AG10803 (cell line): ENCODE measurements at places on chromosomes 16 and 17.

- no peak for DNase-seq
These were observed 42.9 kb upstream of the NFAT5 start for GRCh38 chr16:69522732-69523404.

- peak; percentile 59 for DNase-seq
These were observed 7.5 kb upstream of the ITGB3 start for GRCh38 chr17:47246120-47246519.

DNA sequence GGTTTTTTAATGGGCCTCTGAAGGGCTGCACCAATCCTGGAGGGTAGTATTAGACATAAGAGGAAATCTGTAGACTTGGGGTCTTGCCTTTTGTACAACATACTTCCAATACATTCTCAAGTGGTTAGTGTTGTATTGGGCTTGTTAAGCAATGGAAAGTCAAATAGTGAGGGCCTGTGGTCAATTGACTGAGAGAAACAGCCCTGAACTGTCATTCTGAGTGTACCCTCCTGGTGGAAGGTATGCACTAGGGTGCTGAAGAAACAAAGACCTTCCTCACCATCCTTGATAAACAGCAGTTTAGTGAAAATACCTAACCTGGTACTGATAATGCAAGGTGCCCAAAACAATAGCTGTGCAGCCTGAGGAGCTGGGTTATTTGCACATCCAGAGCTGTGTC is 22.2 kb downstream of the OR2C1 start:
- DNase-seq = no peak

DNA sequence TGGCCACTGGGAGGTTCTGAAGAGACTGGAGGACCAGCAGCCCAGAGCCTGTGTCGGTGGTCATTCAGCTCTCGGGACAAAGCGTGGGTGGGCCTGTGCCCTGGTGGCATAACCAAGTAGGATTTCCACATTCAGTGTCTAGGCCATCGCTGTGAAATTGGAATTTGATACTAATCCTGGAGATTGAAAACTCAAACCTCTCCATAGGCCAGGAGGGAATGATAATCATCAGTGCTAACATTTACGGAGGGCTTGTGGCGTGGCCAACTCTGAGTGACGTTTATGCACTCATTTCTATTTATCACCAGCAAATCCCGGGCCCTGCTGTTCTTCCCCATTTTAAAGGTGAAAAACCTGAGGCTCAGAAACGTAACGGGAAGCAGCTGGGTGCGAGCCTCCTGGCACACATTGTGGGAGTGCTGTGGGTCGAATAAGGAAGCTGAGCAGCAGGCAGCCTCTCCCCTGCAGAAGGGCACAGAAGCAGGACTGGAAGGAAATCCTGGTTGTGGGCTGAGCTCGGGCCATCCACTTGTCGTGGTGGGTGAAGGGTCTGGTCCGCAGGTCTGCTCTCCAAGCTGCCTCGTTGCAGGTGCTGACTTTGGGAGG is 33.1 kb downstream of the RAI1 start:
- no peak for DNase-seq

GRCh38 chr16:70152578-70153302 is 20.8 kb upstream of the CLEC18C start:
- no peak for DNase-seq

- no peak for DNase-seq
These were observed 147.8 kb downstream of the IRF8 start for GRCh38 chr16:86046667-86047270.

DNA sequence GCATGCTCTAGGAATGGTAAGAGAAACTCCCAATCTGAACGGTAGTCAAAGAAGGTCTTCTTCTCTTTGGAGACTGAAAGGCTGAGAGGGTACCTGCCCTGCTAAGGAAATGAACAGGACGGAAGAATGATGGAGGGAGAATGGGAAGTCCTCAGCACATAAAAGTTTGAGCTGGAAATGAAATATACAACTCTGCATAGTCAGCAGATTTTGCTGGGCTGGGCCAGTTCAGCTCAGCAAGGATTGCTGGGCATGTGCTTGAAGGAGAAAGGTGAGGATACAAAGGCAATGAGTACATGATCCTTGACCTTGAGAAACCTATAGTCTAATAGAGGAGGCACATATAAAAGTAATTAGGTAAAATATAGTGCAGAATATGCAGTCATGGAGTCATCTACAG is 669.3 kb downstream of the MAF start:
- DNase-seq = no peak

DNA sequence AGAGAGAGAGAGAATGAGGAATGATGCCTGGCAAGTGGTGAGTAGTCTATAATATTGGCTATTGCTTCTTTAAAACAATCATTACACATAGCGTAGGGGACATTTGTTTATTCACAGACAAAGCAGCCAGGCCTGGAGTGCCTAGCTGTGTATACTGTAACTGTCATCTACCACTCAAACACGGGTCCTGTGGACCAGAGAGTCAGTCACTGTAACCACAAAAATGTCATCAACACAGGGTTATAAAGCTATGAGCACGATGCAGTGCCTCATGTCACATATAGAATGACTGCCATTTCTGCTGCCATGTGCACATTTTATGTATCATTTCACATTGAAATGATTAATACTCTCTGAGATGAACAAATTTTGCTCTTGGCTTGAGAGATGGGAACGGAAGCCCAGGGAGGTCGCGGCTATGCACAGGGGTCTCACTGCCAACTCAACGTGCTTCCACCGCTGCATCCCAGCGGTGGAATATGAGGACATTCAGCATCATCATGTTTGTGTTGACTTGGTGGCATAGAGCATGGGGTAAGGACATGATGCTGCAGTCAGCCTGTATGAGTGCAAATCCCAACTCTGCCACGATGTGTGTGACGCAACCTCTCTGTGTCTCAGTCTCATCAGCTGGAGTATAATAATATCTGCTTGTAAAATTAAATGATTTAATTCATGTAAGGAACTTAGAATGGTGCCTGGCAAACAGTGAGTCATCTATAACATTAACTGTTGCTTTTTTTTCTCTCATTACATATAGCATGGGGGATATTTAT is 3.3 kb downstream of the MT1H start:
- no peak for DNase-seq

DNA sequence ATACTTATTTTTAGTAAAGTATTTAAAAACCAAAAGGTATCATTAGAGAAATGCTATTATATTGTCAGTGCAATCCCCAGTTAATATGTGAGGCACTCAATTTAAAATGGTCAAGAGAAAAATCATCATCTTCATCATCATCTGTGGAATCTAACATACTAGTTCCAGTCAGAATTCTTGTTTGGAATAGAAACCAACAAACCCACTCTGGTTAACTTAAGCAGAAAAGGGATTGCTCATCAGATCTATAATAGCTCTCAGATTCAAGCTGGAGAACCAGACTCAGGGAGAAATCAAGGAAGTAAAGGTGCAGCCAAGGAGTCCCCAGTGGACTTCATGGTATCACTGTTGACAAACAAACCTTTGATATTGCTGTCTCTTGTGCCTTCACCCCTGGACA is 43.7 kb upstream of the KCNJ16 start:
- DNase-seq = no peak

DNA sequence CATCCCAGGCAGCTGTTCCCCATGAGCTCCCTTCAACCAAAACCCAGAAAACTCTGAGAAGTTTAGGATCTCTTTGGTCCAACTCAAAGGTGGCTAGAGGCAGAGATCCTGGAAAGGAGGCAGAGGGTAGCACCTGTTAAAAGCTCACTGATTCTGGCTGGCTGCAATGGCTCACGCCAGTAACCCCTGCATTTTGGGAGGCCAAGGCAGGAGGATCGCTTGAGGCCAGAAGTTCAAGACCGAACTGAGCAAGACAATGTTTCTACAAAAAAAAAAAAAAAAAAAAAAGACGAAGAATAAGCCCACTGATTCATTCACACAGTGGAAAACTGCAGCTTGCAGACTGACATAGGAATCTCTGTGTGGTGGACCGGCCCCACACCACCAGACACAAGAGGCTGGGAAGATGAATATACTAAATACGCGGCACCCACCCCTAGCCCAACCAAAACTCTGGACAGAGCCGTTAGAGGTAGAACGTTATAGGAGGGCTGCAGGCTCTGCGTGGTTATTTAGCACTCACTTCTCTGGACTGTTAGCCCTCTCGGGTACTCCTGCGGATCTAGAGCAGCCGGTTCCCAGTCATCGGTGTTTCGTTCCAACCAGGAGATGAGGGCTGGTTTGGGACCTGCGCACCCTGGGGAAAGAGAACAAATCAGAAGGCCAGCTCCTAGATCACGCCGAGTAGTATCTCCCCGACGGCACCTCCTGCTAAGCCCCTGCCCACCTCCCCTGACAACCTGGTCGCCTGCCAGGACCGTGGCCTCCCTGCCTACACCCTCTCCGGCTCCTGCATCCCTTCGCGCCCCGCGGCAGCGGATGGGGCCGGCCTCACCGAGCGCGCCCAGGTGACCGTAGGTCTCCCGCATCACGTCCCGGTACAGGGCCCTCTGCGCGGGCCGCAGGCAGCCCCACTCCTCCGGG is 925 bp downstream of the ZNF689 start:
- peak; percentile 36 for DNase-seq
